MCF 10A (cell line): ENCODE measurements at places on chromosomes 1 and 21. TPM values are rescaled to one million over a fixed set of nuclear protein-coding genes. Genes with fewer than 3 reads are reported as not detected.

ACOT11 gene
- 4.5 and 5.3 TPM in 2 replicates for total RNA-seq

GRCh38 chr21:33608559-33608958 is 20.1 kb upstream of the DONSON start:
- no peak for DNase-seq
- no peak overlapping the region for H3K4me3 ChIP-seq
- no peaks in the 10 kb centered on the region for H3K4me1 ChIP-seq
- H3K27ac ChIP-seq = peak overlapping the region; percentile 41

OR2G6 gene
- total RNA-seq = not detected in 2 replicates

DNA sequence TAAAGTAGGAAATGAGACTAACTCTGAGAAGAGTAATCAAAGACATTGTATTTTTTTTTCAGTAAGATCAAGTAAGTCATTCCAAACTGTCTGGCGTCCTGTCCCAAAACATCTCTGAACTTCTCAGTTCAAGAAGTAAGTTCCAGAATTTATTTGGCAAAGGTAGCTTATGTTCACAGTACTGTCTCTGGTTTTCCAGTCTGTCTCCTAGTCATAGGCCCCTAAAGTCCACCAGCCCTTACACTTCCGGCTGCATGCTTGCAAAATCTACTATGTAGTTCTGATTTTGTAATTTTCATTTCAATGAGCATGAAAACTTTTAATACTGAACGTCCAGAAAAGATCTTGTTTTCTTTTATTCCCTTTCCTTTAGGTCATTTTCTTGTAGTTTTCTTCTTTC is 61.4 kb upstream of the S1PR1 start:
- no peak overlapping the region for H3K27ac ChIP-seq
- no peaks in the 10 kb centered on the region for H3K36me3 ChIP-seq
- H3K27me3 ChIP-seq = no peaks in the 10 kb centered on the region
- no peak for DNase-seq
- no peak overlapping the region for H3K4me3 ChIP-seq

- H3K27me3 ChIP-seq = no peaks in the 10 kb centered on the region
- H3K4me3 ChIP-seq = no peak overlapping the region
- H3K27ac ChIP-seq = no peak overlapping the region
- no peaks in the 10 kb centered on the region for H3K36me3 ChIP-seq
- no peaks in the 10 kb centered on the region for H3K4me1 ChIP-seq
Measured at GRCh38 chr1:164914208-164914607, 355.2 kb downstream of the PBX1 start.

DNA sequence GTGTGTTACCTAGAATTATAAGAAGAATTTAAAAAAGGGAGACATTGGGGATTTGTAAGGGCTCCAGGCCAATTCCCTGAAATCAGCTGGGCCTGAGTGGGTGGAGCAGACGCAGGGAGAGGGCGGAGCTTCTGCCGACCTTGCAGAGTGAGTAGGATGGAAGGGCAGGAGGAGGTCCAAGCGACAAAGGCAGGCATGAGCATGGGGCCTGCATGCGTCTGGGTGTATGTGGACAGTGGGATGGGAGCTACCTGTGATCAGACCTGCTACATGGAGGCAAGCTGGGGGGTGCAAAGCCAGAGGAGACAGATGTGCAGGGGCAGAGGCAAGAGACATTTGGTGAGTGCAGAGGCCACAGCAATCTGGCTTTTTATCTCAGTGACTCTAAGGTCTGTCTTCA is 105.3 kb upstream of the OLIG2 start:
- peaks cover 67% of the 10 kb centered on the region for H3K27me3 ChIP-seq
- H3K4me3 ChIP-seq = no peak overlapping the region
- no peaks in the 10 kb centered on the region for H3K36me3 ChIP-seq
- DNase-seq = no peak
- H3K27ac ChIP-seq = no peak overlapping the region

GRCh38 chr1:172394811-172395210 is 25.7 kb upstream of the C1orf105 start:
- no peak overlapping the region for H3K4me3 ChIP-seq
- no peaks in the 10 kb centered on the region for H3K27me3 ChIP-seq
- peaks cover 31% of the 10 kb centered on the region for H3K4me1 ChIP-seq
- peak overlapping the region; percentile 21 for H3K27ac ChIP-seq
- H3K36me3 ChIP-seq = peaks cover 8% of the 10 kb centered on the region

DNA sequence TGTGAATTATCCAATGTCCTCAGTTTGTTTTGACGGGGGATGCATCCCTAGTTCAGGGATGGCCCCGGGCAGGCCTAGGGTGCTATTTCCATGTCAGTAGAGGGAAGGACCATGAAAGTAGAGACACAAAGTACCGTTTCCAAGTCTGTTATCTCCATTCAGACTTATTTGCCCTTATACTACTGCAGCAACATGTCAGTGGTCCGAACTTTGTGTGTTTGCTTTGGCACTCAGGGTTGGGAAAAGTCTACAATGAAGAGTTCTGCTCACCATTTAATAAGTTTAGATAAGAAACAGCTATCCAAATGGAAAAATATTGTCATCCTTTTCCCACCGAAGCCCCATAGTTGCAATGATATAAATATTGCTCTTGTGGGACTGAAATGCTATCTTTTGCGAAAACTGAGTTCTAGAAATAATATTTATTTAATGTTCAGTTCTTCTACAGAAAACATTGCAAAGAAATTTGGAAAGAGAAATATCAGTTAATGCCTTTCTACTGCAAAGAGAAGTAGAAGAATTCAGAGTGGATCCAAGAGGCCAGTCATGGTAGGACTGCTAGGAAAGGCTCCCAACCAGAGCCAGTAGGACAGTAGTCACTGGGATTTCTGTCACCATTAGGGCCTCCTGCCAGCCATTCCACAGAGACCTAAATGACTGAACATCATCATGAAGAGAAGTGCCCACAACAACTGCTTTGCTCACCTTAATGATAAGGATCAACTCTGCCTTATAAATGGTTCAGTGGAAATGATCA is 11.5 kb upstream of the AGT start:
- no peaks in the 10 kb centered on the region for H3K4me1 ChIP-seq
- H3K27ac ChIP-seq = no peak overlapping the region
- peaks cover 22% of the 10 kb centered on the region for H3K27me3 ChIP-seq
- no peak for DNase-seq

GRCh38 chr21:44734026-44734745 is 22.8 kb upstream of the TSPEAR start:
- H3K4me1 ChIP-seq = peaks cover 7% of the 10 kb centered on the region
- peaks cover 30% of the 10 kb centered on the region for H3K27me3 ChIP-seq
- H3K27ac ChIP-seq = no peak overlapping the region
- H3K36me3 ChIP-seq = peaks cover 6% of the 10 kb centered on the region
- DNase-seq = peak; percentile 35

DNA sequence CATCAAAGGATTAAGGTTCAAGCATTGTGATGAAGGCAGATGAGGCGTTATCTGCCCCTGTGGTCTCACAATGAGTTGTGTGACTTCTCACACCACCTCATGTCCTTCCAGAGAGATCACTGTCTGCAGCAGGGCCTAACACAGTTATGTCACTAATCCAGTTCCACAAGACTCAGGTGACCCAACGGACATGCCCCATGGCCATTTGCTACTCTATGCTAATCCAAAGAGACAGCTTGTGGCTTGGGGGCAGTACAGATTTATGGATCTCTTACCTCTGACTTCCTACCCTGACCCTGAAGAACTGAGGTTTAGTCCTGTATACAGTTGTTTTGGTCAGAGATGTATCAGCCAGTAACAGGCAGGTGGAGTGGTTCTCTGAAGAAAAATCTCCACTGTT is 147.1 kb downstream of the GLUL start:
- H3K4me1 ChIP-seq = peaks cover 5% of the 10 kb centered on the region
- no peak overlapping the region for H3K27ac ChIP-seq
- no peak for DNase-seq
- no peaks in the 10 kb centered on the region for H3K27me3 ChIP-seq
- H3K36me3 ChIP-seq = no peaks in the 10 kb centered on the region
- no peak overlapping the region for H3K4me3 ChIP-seq

- H3K27ac ChIP-seq = no peak overlapping the region
- peaks cover 21% of the 10 kb centered on the region for H3K27me3 ChIP-seq
- H3K4me3 ChIP-seq = no peak overlapping the region
- no peaks in the 10 kb centered on the region for H3K36me3 ChIP-seq
Measured at GRCh38 chr1:87305762-87306161, 22.9 kb upstream of the LMO4 start.

CA6 gene
- total RNA-seq = not detected in 2 replicates

SRRM1 gene
- total RNA-seq = 154 and 171 TPM in 2 replicates

GRCh38 chr1:243271996-243272395 is 16.2 kb downstream of the SDCCAG8 start:
- H3K36me3 ChIP-seq = peaks cover 67% of the 10 kb centered on the region
- DNase-seq = no peak
- H3K27me3 ChIP-seq = no peaks in the 10 kb centered on the region
- H3K4me3 ChIP-seq = no peak overlapping the region

GRCh38 chr1:154845879-154846278 is 24.2 kb downstream of the KCNN3 start:
- peaks cover 42% of the 10 kb centered on the region for H3K27me3 ChIP-seq
- H3K4me1 ChIP-seq = no peaks in the 10 kb centered on the region
- H3K27ac ChIP-seq = no peak overlapping the region
- H3K4me3 ChIP-seq = no peak overlapping the region
- DNase-seq = no peak
- no peaks in the 10 kb centered on the region for H3K36me3 ChIP-seq

FAM163A gene
- not detected in 2 replicates for total RNA-seq

ZZZ3 gene
- total RNA-seq = 68.1 and 83.9 TPM in 2 replicates

SLC44A3 gene
- total RNA-seq = 0.83 and 2.8 TPM in 2 replicates

GRCh38 chr1:234608911-234609690 is 877 bp downstream of the IRF2BP2 start:
- peak; percentile 69 for DNase-seq
- peaks cover 56% of the 10 kb centered on the region for H3K36me3 ChIP-seq
- H3K4me3 ChIP-seq = peak overlapping the region; percentile 88
- H3K27ac ChIP-seq = peak overlapping the region; percentile 96

- no peak overlapping the region for H3K27ac ChIP-seq
- no peak overlapping the region for H3K4me3 ChIP-seq
- no peaks in the 10 kb centered on the region for H3K4me1 ChIP-seq
- H3K27me3 ChIP-seq = peaks cover 13% of the 10 kb centered on the region
Measured at GRCh38 chr21:33313611-33314010, 11.2 kb upstream of the IFNAR1 start.

NUF2 gene
- total RNA-seq = 14.7 and 23.8 TPM in 2 replicates

GRCh38 chr1:59377350-59377904 is 80.5 kb downstream of the FGGY start:
- H3K4me1 ChIP-seq = peaks cover 7% of the 10 kb centered on the region
- H3K27me3 ChIP-seq = no peaks in the 10 kb centered on the region
- no peak for DNase-seq
- H3K27ac ChIP-seq = no peak overlapping the region

PROK1 gene
- not detected in 2 replicates for total RNA-seq

DNA sequence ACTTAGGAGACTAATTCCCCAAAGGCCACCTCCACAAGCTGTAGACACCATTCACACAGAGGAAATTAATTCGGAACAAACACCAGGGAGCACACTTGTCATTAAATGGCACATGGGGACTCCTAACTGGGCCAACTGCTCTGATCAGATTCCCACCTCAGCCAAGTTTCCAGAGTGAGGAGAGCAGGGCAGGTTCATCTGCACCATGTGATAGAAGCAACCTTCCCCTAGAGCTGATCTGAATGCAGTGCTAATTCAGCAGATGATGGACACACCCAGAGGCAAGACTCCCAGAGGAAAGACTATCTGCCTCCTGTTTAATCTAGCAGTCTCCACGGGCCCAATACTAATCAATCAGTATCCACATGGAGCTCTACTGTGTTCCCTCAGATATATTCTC is 147.0 kb downstream of the VAV3 start:
- no peak for DNase-seq
- no peaks in the 10 kb centered on the region for H3K27me3 ChIP-seq
- H3K27ac ChIP-seq = no peak overlapping the region
- peaks cover 6% of the 10 kb centered on the region for H3K4me1 ChIP-seq

RHD gene
- not detected in 2 replicates for total RNA-seq

PRKAB2 gene
- 35.1 and 47.6 TPM in 2 replicates for total RNA-seq

GRCh38 chr21:29696937-29697336 is 242.9 kb downstream of the GRIK1 start:
- DNase-seq = no peak
- no peak overlapping the region for H3K27ac ChIP-seq
- H3K27me3 ChIP-seq = no peaks in the 10 kb centered on the region
- peaks cover 8% of the 10 kb centered on the region for H3K4me1 ChIP-seq

GRCh38 chr1:205669341-205670149 is 10.8 kb downstream of the SLC45A3 start:
- no peaks in the 10 kb centered on the region for H3K27me3 ChIP-seq
- H3K4me3 ChIP-seq = no peak overlapping the region
- no peak overlapping the region for H3K27ac ChIP-seq
- H3K36me3 ChIP-seq = peaks cover 7% of the 10 kb centered on the region

- peaks cover 6% of the 10 kb centered on the region for H3K36me3 ChIP-seq
- DNase-seq = no peak
- no peak overlapping the region for H3K27ac ChIP-seq
Measured at GRCh38 chr1:64680599-64680998, 64.3 kb upstream of the RAVER2 start.

DNA sequence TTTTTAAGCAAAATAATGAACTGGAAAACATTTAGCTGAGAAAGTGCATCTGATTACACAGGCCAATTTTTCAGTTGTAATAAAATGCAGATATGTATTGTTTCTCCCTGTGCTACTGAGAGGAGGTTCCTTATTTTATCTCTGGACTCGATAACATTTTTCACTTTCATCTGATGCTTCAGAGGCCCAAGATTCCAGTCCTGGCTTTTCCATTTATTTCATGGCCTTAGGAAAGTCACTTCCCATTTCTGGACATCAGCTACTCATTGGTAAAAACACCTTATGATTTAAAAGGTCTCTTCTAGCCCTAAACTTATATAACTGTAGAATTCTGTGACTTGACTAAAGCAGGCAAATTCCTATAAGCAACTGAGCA is 203.5 kb downstream of the HHAT start:
- H3K27me3 ChIP-seq = peaks cover 13% of the 10 kb centered on the region
- no peaks in the 10 kb centered on the region for H3K36me3 ChIP-seq
- H3K27ac ChIP-seq = no peak overlapping the region
- no peaks in the 10 kb centered on the region for H3K4me1 ChIP-seq

GRCh38 chr1:233135833-233136232 is 159.7 kb downstream of the PCNX2 start:
- H3K4me3 ChIP-seq = no peak overlapping the region
- H3K27me3 ChIP-seq = no peaks in the 10 kb centered on the region
- DNase-seq = no peak
- H3K27ac ChIP-seq = no peak overlapping the region

LYSMD1 gene
- 14.4 and 22.3 TPM in 2 replicates for total RNA-seq

- H3K4me3 ChIP-seq = no peak overlapping the region
- H3K27me3 ChIP-seq = peaks cover 39% of the 10 kb centered on the region
- DNase-seq = no peak
- peaks cover 13% of the 10 kb centered on the region for H3K4me1 ChIP-seq
- H3K36me3 ChIP-seq = no peaks in the 10 kb centered on the region
Measured at GRCh38 chr1:160371756-160372155, 4.9 kb downstream of the NHLH1 start.

GRCh38 chr1:92862605-92863004 is 30.8 kb downstream of the RPL5 start:
- H3K27me3 ChIP-seq = no peaks in the 10 kb centered on the region
- H3K4me1 ChIP-seq = peaks cover 7% of the 10 kb centered on the region
- no peak for DNase-seq
- H3K27ac ChIP-seq = no peak overlapping the region
- no peaks in the 10 kb centered on the region for H3K36me3 ChIP-seq
